Activated T-cell treated with anti-CD3 and anti-CD28 coated beads for 24 hours (primary cell): ENCODE measurements at places on chromosomes 4 and X.

- DNase-seq, result peak; percentile 11
Measured at GRCh38 chrX:54808109-54808604, 612 bp downstream of the MAGED2 start.

DNA sequence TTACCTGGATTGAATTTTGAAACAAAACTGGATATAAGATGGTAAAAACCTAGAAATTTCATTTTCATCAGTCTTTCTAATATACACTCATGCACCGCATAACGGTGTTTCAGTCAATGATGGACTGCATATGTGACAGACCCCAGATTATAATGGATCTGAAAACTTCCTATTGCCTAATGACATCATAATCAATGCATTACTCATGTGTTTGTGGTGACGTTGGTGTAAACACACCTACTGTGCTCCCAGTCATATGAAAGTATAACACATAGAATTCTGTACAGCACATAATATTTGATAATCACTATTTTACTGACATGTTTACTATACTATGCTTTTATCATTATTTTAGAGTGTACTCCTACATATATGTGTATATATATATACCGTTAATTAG lies 119.9 kb upstream of the AGA start:
- no peak for DNase-seq

GRCh38 chrX:41858161-41858775 lies 65.1 kb downstream of the CASK start:
- DNase-seq, result no peak

DNA sequence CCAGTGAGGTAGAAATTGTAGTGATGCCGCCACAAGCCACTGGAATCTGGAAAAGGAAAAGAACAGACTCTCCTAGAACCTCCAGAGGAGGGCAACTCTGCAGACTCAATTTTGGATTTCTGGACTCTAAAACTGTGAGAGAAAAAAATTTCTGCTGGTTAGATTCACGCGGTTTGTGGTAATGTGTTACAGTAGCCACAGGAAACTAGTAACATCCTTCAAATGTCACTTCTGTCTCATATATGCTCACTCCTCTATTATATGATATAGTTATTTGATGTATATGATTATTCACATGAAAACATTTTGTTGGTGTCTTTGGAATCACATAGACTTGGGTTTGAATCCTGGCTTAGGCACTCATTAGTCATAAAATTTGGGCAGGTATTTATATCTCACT lies 18.8 kb downstream of the LDOC1 start:
- no peak for DNase-seq

DNA sequence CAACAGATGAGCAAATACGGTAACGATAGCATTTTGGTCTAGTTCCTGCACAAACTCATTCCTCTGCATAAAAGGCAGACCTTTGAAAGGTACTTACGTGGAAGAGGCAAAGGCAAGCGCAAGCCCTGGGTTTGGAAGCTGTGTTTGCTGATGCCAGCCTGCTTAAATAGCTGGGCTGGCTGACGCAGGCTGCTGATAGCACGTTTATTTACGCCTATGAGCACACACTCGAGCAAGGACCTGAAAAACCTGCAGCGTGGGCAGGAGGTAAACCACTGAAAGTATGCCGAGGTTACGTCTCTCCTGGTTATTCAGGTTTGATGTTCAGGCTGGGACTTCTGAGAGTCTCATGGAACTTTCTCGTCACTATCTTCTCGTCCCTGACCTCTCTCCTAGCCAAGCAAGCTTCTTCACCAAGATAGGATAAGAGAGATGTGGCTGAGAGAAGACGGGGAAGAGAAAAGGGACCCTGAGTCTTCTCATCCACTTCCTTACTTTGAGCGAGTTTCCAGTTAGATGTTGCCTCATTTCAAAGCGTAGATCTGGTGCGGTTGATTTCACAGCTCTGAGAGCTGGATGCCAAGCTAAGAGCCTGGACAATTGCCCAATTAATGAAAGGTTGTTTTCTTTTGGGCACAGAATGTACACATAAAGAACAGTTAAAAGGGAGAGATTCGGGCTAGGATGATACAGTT lies at the start of gene HOPX:
Gene HOPX (minus strand): TSS at position 139 of the 695 bp plus-strand sequence. CDS start 23,480 bp downstream, outside the sequence.
- DNase-seq, result peak; percentile 45

DNA sequence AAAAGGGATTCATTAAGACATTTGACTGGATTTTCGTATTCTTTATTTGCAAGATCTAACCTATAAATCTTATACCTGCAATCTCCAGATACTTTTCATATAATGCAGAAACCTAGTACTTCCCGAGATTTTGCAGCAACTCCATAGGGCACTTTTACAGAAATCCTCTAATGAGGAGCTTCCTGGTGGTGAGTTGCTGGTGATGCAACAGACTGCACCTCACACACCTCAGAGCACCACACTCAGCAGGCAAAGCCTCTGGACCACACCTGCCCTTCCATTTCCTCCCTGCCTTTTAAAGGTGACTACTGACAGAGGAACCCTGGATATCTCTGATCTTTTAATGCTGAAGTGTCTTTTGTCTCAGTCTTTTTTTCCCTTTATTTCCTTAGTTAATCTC lies 289.4 kb downstream of the TRAM1L1 start:
- DNase-seq, result no peak

DNA sequence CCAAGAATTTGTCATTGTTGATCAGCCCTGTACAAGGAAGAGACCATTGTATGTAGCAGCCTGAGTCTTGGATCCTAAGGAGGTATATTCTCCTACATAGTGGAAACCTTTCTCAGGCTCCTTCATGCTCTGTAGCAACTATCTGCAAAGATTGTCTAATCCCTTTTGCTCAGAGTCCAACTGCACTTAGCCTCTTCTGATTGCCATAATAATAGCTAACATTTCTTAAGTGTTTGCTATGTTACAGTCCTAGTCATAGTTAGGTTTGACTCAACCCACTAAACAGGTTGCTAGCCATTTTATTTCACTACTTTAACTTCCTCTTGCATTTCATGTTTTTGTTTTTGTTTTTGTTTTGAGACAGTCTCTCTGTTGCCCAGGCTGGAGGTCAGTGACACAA lies 50.8 kb upstream of the SLC16A2 start:
- DNase-seq, result no peak

DNA sequence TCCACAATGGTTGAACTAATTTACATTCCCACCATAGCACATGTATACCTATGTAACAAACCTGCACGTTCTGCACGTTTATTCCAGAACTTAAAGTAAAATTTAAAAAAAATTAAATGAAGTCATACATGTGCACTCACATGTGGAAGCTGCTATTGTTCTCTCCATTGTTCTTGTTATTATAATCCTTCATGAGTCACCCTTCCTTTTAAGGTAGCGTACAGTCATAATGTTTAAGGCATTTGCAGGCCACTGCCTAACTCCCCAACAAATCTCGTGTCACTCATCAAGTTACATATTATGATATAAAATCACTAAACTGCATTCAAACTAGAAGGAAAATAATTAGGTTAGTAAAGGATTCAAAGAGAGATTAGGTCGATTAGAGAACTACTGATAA lies 63.6 kb downstream of the SLC7A11 start:
- no peak for DNase-seq

- DNase-seq, result no peak
Measured at GRCh38 chr4:113960684-113961321, 18.6 kb downstream of the ARSJ start.

DNA sequence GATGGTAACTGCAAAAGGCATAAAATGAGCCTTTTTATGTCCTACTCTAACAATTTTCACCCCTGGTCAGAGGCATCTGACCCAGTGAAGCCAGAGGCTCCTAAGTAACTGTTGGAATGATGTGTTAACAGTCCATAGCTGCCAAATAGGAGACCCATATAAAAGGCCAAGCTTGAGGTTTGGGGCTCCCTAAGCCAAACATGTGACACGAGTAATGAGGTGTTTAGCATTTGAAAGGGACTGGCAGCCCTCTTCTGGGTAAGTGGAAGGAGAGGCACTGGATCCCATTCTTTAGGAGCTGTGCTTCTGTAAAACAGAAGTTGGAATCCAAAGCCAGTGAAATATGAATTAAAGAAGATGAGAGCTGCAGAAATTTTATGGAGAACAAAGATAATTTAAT lies 100.6 kb upstream of the PNPLA4 start:
- DNase-seq, result no peak

GRCh38 chr4:119506806-119507205 lies 121.8 kb downstream of the PDE5A start:
- DNase-seq, result no peak

DNA sequence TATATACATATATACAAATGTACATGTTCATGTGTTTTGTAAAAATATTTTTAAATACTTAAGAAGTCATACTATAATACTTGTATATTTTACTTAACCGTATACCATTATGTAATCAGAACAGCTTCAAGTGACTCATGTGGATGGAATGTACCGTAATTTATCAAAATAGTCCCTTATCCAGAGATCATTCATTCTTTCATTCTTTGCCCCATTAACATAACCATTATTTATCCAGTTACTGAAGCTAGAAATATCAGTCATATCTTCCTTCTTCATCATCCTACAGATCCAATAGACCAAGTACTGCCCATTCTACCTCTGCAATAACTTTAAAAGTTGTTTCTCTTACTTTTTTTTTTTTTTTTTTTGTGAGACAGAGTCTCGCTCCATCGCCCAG lies 164.2 kb downstream of the MAB21L2 start:
- DNase-seq, result no peak

DNA sequence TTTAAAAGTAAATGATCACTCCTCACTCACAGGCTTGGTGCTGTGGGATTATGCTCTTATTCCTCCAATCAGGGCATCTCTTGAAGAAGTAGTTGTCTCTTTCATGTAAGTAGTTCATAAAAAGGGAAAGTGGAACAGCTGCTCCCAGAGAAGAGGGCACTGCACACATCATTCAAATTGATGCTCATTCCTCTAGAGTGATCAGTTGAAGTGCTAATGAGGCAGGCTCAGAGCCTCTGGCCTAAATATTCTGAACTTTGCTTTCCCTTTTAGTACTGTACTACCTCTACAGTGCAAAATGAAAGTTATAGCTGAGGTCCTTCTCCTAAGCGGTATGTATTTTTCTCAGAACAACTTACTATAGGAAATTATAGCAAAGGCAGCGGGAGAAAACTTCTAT lies 1453.1 kb downstream of the ARAP2 start:
- no peak for DNase-seq

DNA sequence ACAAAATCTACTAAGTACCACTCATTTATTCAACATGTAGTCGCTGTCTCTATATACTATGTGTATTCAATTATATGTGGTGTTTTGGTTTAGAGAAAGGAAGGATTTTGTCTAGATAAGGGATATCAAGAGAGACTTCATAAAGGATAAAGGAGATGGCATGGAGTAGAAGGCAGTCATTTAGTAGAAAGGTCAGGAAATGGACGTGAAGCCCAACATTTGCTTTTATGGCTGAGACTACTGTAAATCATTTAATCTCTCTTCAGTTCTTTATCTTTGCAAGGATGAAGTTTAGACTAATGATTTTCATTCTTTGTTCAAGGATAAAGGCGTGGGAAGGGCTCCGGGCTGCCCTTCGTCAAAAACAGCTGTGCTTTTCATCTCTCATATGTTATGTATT lies 25.2 kb downstream of the IL2 start:
- no peak for DNase-seq

DNA sequence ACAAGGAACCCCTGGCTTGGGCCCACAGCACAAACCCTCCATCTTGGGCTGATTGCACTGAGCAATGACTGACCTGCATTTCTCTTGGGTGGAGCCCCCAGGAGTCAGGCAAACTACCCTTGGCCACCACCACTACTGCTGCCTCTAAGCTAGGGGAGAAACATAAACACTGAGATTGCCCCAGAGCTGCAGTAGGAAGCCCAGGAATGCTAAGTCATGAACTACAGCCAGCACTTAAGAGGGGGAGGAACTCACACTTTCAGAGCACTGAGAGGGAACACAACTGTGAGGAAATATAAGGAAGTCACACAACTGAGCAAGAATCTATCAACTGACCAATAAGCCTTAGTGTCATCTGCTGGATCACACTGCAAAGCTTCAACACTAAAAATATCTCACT lies 111.6 kb upstream of the PPP3CA start:
- DNase-seq, result no peak

DNA sequence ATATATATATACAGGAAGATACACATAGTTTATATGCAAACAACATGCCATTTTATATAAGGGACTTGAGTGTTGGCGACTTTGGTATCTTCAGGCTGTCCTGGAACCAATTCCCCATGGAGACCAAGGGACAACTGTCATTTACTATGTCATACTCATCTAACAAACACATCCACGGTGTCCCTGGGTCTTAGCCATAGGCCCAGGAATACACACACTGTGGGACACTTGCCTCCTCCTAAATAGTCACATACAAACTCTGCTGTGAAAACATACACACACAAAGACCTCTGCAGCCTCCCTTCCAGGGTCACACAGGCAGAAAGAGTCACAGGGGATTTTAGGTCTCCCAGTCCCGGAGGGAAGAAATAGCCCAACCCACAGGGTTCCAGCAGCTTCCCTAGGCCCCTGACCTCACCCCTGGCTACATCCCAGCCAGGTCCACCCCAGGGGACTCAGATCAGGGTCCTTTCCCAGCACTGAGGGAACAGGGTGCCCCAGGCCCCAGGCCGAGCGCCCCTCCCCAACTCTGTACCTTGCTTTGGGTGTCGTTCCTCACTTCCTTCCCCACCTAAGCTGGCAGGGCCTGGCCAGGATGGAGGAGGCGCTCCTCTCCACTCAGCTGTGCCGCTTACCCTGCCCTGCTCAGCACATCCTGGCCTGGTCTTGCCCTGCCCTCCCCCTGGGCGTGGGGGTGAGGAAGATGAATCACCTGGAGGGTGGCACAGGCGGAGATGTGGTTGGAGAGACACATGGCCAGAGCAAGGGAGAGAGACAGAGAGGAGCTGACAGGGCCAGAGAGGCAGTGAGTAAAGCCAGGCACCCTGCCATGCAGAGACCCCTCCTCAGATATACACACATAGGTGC lies 21.8 kb downstream of the FGD1 start:
- no peak for DNase-seq

DNA sequence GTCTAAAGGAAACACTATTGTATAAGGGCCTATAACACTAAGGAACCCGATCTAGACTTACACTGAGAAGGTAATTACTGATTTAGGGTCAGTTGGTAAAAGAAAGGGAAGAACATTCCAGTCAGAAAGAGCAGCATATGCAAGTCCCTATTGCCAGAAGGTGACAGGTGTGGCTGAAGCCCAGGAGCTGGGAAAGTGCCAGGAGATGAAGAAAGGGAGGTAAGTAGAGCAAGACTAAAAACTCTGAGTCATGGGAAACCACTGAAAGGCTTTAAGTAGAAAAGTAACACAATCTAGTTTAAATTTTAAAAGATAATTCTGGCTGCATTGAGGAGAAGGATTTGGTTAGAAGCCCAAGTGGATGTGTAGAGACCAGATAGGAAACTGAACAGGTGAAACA lies 77.7 kb upstream of the INTU start:
- DNase-seq, result no peak

- no peak for DNase-seq
Measured at GRCh38 chr4:180285796-180286195, 1957.4 kb upstream of the TENM3 start.
